ENCODE measurements at places on chromosomes 12 and 14. TPM values are rescaled to one million over a fixed set of nuclear protein-coding genes. Genes with fewer than 3 reads are reported as not detected.

GRCh38 chr12:70638639-70639360 lies 1.6 kb upstream of the PTPRB start:
- no peak overlapping the region for H3K27ac ChIP-seq
- no peaks in the 10 kb centered on the region for H3K4me1 ChIP-seq
- H3K36me3 ChIP-seq = no peaks in the 10 kb centered on the region
- DNase-seq = no peak

CCDC198 gene
- total RNA-seq = not detected

DNA sequence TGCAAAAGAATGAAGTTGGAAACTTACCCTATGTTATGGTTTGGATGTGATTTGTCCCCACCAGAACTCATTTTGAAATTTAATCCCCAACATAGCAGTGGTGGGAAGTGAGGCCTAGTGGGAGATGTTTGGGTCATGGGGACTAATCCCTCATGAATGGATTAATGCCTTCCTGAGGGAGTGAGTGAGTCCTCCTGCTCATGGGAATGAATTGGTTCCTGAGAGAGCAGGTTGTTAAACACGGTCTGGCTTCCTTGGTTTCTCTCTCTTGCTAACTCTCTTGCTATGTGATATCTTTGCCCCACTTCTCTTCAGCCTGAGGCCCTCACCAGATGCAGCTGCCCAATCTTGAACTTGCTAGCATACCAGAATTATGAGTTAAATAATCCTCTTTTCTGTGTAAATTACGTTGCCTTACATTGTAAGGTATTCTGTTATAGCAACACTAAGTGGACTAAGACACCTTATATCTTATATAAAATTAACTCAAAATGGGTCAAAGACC lies 22.2 kb upstream of the CCDC91 start:
- H3K4me3 ChIP-seq = no peak overlapping the region
- no peak overlapping the region for H3K27ac ChIP-seq
- no peaks in the 10 kb centered on the region for H3K36me3 ChIP-seq
- no peaks in the 10 kb centered on the region for H3K27me3 ChIP-seq

NR1H4 gene
- total RNA-seq = not detected

DNA sequence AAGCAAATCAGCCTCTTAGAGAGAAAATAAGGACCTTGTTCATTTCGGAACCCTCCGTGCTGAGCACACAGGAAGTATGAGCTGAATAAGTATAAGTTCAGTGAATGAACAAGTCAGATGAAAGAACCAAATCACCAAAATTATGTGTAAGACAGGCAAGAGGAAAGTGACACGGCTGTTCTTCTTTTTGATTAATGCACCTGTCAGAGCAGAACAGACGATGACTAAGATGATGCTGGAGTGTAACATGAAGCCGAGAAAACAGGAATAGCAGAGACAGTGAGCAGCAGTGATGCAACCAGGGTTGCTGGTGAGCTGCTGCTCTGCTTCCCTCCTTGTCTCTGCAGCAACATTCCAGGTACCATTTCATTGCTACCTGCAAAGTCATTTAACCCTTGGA lies 861.1 kb downstream of the GALC start:
- no peaks in the 10 kb centered on the region for H3K27me3 ChIP-seq
- H3K27ac ChIP-seq = no peak overlapping the region
- H3K4me1 ChIP-seq = no peaks in the 10 kb centered on the region
- no peaks in the 10 kb centered on the region for H3K36me3 ChIP-seq
- no peak for DNase-seq
- no peak overlapping the region for H3K4me3 ChIP-seq

GRCh38 chr14:50319721-50320120 lies 7.6 kb downstream of the DMAC2L start:
- no peaks in the 10 kb centered on the region for H3K27me3 ChIP-seq
- peaks cover 3% of the 10 kb centered on the region for H3K36me3 ChIP-seq
- H3K27ac ChIP-seq = no peak overlapping the region
- H3K4me1 ChIP-seq = peaks cover 22% of the 10 kb centered on the region
- no peak overlapping the region for H3K4me3 ChIP-seq

- no peaks in the 10 kb centered on the region for H3K4me1 ChIP-seq
- DNase-seq = no peak
- H3K36me3 ChIP-seq = no peaks in the 10 kb centered on the region
Observed at GRCh38 chr14:75454963-75455546, 27.2 kb downstream of the JDP2 start.

All from activated CD4-positive, alpha-beta memory T cell treated with anti-CD3 and anti-CD28 coated beads for 36 hours (primary cell).